ENCODE measurements at places on chromosomes 1 and 21.

- peak; percentile 63 for DNase-seq
Observed at GRCh38 chr1:146032631-146033219, 11.2 kb upstream of the HJV start.

GRCh38 chr1:27878039-27878438, 5.7 kb downstream of the THEMIS2 start:
- no peak for DNase-seq

DNA sequence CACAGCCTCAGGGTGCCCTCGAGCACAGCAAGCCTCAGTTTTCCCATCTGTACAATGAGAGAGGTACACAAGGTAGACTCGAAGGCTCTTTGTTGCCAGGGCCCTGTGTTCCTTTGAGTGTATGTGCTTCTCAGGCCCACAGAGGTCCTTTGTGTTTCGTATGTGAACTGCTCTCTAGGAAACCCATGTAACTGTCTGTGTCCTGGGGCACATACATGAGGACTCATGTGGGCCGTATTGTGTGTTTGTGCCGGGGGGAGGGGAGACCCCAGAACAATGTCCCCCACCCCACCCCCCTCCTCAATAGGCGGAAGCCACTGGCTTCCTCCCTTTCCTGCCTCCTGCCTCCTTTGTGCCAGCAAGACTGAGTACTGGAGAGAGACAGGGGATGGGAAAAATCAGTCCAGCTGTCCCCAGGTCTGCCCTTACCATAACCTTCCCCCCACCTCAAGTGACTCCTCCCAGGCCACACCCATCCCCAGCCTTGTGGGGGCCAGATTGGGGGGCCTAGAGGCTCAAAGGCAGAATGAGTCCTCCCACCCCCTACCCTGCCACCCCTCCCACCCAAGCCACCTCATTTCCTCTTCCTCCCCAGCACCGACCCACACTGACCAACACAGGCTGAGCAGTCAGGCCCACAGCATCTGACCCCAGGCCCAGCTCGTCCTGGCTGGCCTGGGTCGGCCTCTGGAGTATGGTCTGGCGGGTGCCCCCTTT, at the start of gene TIE1:
TIE1 (plus strand) TSS at position 605 of the 717 bp plus-strand sequence; CDS start at position 695, 90 bp downstream.
- no peak for DNase-seq

DNA sequence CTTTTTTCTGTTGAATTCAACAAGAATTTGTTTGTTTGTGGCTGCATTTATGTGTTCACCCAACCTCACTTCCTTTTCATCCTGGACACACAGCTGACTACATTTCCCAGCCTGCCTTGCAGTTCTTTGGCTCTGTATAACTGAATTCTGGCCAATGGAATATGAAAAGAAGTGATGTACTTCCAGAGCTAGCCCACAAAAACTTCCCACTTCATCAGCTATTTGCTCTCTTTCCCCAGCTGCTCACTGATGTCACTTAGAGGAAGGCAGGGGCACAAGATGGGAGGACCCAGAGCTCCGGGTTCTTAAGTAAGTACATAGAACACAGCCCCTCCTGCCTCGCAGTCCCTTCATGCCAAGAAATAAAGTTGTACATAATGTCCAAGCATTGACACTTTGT, 235.0 kb upstream of the FGGY start:
- DNase-seq, result no peak

- DNase-seq, result no peak
Observed at GRCh38 chr1:39576016-39576657, 453 bp downstream of the PABPC4 start.

DNA sequence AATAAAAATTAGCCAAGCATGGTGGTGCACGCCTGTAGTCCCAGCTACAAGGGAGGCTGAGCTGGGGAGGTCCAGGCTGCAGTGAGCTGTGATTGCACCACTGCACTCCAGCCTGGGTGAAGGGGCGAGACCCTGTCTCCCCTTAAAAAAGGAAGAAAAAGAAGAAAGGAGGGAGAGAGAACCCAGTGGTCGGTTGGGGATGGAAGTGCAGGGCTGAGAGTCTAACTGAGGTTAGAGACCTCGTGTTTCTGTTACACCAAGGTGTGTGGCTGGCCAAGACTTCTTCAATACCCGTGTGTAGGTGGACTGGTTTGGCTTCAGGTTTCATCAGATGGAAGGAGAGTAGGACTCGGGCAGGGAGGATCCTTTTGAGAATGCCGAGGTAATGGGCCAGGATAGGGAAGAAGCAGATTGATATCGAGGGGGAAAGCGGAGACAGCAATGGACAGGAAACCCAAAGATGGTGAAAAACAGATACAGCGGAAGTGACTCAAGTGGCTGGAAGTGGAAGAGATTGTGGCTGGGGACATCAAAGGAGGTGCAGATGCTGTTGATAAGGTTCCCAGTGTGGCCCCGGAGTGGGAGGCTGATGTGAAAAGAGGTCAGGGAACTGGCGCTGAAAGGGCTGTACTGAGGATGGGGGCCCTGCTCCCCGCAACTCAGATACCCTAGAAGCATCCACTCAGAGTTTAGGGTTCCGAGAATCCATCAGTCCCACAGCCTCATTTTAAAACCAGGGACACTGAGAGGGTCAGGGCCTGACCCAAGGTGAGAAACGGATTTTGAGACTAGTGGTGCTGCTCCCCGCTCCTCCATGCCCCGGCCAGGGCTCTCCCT, 681 bp upstream of the UBXN10 start:
- DNase-seq, result peak; percentile 65

DNA sequence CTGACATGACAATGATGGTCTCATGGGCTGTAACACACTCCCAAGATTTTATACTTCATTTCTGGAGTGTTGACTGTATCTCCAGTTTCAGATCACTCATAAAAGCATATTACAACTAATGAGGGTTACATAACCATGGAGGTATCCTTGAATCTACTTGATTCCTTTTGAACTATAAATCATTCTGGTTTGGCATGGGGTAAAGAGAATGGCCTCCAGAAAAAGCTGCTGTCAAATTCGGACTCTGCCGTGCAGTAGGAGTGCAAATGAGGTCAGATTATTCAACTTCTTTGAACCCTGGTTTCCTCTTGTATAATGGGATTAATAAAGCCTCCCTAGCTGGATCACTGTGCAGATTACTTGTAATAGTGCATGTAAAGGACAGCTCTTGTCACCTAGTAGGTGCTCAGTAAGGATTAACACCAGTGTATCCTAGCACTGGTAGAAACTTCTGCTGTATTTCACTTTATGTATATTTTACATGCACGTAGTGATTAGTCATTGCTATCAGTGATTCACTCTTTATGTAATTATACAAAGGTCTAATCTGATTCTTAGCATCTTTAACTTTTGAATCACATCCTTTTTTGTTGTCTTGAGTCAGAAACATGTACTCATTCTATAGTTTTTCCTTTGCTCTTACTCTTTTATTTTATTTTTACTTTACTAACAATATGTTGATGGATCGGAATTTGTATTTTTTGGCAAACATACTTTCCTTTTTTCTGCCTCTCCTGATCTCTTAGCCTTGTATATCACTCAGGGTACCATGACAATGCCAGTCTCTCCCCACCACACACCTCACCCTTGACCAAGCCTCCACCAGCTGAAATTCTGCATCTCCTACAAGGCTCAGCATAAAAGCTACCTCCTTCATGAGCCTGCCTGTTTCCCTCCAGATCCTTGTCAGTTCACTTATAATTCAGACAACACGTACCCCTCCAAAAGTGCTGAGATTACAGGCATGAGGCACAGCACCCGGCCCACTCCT, 3.2 kb downstream of the LRRC8C start:
- peak; percentile 65 for DNase-seq

DNA sequence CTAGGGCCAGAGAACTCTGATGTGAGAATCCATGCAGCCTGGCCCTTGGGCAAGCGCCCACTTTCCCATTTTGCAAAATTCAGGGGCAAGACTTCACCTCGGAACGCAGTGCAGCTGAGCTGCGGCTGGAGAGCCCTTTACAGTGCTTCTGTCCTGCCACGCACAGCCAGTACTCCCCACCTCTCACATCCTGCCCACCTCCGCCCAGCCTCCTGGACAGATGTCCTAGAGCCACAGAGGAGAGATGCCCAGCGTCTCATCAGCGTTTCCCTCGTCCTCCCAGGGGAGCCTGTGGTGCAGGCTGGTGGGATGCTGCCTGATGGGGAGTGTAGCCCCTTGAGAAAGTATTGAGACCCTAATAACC, 29.6 kb downstream of the RUNX3 start:
- no peak for DNase-seq

- no peak for DNase-seq
Observed at GRCh38 chr1:31581821-31582810, 5.8 kb downstream of the TINAGL1 start.

DNA sequence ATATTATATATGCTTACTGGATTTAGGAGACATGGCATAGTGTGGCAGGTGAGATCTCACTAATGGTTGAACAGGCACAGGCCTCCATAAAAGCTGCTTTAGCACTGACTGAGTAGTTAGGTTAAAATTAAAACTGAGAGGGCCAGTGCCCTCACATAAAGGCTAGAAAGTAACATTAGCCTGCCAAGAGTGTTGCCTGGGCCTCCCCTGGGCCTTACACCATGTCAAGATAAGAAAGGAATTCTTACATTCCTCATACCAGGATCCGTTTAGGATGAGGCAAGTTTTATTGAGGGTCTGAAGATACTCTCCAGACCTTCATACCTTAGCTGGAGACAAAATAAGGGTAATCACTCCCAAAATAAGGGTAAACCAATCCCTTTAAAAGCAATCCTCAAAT, 1011.8 kb downstream of the PLA2G4A start:
- DNase-seq, result no peak

- no peak for DNase-seq
Observed at GRCh38 chr21:31780944-31781343, 49.0 kb upstream of the SCAF4 start.

DNA sequence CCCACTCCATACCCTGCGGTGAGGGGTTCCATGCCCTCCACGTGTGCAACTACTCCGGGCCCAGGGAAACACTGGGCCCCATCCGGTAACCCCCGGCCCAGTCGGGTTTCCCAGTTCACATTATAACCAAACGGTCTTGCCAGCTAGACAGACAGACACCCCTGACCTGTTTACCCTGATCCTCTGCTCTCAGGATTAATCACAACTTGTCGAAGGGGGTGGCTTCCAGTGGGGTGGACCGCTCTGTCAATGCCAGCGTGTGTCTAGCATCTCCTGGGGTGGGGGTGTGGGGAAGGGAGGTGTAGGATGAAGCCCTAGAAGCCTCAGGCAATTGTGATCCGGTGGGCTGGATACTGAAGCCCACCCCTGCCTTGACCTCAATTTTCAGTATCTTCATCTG, 4.6 kb upstream of the OLIG2 start:
- DNase-seq, result no peak

DNA sequence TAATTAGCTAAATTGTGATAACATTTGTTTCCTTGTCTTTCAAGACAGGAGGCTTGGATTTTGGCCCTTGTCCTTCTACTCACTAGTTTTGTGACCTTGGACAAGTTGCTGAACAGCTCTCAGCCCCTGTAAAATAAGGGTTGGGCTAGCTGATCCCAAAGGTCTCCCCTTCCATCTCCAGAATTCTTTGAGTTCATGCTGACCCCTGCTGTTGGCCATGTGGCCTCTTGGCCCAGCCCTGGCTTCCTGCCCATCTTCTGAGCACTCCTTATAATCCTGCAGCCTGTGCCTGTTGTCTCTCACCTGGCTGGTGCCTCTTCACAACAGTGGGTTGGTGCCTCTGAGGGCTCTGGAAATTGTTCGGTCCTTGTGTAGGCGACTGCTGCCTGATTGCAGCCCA, 10.1 kb downstream of the PTGFRN start:
- DNase-seq, result no peak

GRCh38 chr1:91024481-91025119, 2.8 kb upstream of the ZNF644 start:
- no peak for DNase-seq

DNA sequence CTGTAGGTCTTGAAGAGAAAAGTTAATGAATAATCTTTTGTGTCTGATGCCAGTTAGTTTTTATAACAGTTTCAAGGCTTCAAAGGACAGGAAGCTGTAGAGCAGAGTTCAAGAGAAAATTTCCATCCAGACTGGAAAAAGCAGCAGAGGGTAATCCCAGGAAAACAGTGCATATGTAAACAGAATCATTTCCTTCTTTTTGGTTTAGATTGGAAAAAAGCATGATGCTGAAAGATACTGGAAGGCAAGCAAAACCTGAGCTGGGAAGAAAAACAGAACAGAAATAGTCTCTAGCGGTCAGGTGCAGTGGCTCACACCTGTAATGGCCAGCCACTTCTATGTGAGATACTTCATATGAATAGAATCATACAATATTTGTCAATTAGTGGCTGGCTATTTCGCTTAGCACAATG, 71.9 kb downstream of the ZSWIM5 start:
- no peak for DNase-seq

DNA sequence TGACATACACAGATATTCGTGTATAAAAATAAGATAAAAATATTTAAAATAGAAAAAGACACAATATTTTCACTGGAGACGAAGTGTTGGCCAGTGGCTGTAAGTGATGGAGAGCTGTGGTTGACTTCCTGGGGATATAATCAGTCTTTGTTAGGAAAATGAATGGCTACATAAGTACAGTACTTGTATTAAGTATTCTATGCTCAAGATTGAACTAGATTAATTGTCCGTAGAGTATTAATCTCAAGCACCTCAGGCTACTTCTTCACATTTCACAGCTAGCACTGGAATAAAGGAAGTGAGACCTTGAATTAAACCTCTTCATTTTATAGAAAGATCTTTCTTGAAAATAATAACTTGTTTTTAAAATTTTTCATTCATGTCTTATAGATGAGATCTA, 39.0 kb upstream of the RGS5 start:
- no peak for DNase-seq

GRCh38 chr1:80003250-80003649, 996.7 kb upstream of the ADGRL4 start:
- DNase-seq, result no peak

DNA sequence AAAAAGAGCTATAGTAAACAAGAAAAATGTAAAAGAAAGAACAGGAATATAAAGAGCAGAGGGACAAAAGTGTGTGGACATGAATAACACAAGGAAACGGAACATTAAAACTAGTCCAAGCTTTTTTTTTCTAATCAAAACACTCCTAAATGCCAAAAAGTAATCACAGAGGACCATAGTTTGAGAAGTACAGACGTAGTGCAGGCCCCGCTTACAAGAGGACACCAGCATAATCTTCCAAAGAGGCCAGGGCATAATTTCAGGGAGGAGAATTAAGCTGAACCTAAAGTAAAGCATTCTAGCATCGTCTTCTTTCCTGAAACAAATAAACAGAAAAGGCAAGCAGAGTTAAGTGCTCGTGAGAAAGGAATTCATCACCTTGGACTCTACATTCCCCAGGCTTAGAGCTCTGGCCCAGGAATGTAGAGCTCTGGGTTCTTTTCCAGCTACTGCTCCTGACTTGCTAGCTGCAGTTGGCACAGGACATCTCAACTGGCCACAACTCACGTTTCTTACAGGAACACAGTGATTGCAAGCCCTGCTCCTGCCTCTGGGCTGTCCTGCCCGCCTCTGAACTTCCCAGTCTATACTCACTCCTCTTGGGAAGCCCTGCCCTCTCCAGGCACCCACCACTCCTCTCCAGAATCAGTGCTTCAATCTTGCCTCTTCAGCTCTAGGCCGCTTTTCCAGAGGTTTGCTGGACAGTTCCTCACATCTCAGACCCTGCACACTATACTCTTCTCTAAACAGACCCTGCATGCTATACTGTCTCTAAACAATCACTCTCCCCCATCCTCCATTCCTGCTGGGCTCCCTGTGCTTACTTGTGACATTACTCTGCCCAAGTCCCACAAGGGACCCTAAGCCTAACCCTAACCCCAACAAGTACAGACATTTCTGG, 9.8 kb downstream of the RGS8 start:
- DNase-seq, result no peak
